Right ventricle myocardium superior (tissue), 1 donor: ENCODE measurements at places on chromosomes 2 and 18. TPM values are rescaled to one million over a fixed set of nuclear protein-coding genes. Genes with fewer than 3 reads are reported as not detected.

Gene ERFE
- not detected for total RNA-seq

DNA sequence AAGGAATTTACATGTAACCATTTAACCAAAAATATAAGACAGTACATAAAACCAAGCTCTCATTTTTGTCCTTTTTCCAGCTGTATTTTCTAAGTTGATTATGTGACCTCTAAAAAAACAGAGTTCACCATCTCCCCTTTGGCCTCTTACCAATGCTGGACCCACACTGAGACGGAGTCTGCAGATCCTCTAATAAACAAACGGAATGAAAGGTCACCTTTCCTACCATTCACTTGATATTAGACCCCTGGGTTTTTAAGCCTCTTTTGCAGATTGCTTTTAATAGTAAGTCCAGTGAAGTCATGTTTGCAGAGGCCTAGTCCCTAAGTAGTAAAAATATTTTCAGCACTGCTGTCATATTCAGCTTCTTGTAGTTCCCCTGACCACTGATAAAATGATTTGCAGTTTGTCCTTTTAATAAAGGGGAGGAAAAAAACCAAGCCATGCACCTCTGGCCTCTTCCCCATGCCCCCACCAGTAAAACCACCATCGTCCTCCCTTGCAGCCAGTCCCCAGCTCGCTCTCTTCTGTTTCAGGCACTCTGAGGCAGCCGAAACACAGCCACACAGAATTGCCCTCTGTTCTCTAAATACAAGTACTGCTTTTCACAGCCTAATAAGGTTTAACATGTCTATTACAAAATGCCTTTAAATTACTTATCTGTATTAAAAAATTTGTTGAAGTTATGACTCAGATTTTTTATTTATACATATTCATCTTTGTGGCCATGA lies 427.5 kb downstream of the PARD3B start:
- DNase-seq, result no peak

DNA sequence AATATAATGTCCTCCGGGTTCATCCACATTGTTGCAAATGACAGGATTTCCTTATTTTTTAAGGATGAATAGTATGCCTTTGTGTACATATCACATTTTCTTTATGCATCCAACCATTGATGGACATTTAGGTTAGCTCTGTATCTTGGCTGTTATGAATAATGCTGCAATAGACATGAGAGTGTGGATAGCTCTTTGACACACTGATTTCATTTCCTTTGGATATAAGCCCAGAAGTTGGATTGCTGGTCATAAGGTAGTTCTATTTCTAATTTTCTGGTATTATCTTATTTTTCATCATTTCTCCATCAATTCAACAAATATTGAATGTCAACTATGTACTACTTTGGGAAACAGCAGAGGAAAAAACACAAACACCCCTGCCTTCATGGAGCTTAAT lies 423.3 kb downstream of the MTX2 start:
- DNase-seq, result no peak

DNA sequence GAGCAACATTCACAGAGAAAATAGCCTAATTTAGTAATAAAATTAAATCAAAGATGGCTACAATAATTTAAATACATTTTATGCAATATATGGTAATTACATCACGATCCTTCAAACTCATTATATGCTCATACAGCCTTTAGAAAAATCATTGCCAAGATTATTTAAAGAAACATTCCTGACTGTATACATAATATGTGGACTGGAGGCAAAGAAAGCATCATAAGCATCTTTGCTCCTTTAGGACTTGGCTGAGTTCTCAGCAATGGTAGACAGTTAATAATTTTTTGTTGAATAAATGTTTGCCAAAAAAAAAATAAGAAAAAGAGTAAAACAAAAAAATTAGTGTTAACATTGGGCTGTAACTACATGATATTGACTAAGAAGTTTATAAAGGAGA lies 26.9 kb downstream of the NCKAP5 start:
- DNase-seq, result no peak

DNA sequence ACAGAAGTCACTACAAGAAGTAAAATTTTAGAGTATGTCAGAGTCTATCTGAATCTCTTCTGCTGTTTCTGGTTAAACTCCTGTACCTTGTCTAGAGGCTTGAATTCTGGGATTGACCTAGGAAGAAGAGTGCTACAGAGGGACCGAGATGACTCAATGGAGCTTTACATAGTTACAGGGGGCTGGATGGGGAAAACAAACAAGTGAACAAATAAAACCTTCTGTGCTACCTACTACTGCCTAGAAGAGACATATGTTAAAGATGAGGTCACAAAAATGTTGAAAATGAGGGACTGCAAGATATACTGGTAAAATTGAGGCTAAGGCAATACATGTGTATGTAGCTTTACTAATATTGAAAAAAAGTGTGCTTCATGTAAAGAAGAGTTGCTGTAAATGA lies 265.4 kb upstream of the TFPI start:
- DNase-seq, result no peak
